ENCODE measurements at places on chromosomes 4 and X.

- DNase-seq: no peak
These were observed 25.9 kb downstream of the SLC25A43 start for GRCh38 chrX:119424999-119425398.

- no peak for DNase-seq
These were observed 173.8 kb downstream of the NSUN7 start for GRCh38 chr4:40923316-40924095.

DNA sequence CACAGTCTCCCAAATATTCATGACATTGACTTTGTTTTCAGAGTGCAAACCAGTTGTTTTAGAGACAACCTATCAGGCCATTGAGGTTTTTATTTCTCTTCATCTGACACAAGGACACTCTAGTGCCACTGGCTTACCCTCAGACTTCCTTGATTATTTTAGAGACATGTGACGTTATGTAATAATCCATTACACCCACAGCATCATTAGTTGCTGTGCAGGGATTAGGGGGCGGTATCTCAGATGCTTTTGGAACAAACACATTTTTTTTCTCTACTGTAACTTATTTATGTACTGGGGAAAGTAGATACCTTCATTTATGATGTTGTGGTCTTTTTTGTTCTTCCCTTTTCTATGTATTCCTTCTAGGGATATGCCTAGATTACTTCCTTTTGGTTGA, 2293.1 kb downstream of the PCDH7 start:
- no peak for DNase-seq

GRCh38 chr4:123477711-123478209, 81.2 kb downstream of the SPRY1 start:
- no peak for DNase-seq

- no peak for DNase-seq
These were observed 104.5 kb upstream of the NAP1L5 start for GRCh38 chr4:88802138-88802537.

GRCh38 chr4:114217150-114217817, 237.8 kb upstream of the ARSJ start:
- DNase-seq: no peak

- DNase-seq: no peak
These were observed 1.2 kb downstream of the TAF1 start for GRCh38 chrX:71367396-71367795.

GRCh38 chrX:149045645-149046210, 459.4 kb downstream of the IDS start:
- DNase-seq: no peak

DNA sequence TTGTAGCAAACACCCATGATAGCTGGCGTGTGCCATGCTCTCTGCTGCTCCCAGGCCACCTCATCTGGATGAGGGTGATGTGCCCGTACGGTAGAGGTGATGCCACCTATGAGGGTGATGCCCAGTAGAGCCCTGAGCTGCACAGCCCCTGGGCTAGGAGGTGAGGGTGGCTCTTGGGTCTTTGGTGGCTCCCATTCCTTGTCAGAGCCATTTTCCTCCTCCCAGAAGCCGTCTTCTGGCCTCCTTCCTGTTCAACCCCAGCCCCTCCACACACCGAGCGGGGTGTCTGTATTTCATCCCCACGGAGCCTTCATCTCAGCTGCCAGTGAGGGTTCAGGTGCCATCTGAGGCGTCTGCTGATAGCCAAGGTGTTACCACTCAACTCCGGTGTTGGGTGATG, 12.0 kb upstream of the TNIP2 start:
- no peak for DNase-seq

DNA sequence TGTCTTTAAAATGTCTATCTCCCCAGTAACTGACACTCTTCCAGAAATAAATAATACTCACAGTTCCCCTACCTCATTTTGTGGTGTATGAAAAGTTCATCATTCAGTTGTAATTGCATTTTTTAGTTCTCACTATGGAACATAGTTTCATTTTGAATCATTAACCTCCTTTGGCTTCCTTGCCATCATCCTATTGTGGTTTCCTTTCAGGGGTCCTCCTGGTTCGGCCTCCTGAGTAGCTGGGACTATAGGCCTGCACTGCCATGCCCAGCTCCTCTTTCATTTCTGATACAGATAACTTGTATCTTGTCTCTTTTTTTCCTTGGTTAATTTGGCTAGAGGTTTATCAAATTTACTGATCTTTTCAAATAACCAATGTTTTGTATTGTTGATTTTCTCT, 23.1 kb upstream of the BLTP1 start:
- DNase-seq: no peak

DNA sequence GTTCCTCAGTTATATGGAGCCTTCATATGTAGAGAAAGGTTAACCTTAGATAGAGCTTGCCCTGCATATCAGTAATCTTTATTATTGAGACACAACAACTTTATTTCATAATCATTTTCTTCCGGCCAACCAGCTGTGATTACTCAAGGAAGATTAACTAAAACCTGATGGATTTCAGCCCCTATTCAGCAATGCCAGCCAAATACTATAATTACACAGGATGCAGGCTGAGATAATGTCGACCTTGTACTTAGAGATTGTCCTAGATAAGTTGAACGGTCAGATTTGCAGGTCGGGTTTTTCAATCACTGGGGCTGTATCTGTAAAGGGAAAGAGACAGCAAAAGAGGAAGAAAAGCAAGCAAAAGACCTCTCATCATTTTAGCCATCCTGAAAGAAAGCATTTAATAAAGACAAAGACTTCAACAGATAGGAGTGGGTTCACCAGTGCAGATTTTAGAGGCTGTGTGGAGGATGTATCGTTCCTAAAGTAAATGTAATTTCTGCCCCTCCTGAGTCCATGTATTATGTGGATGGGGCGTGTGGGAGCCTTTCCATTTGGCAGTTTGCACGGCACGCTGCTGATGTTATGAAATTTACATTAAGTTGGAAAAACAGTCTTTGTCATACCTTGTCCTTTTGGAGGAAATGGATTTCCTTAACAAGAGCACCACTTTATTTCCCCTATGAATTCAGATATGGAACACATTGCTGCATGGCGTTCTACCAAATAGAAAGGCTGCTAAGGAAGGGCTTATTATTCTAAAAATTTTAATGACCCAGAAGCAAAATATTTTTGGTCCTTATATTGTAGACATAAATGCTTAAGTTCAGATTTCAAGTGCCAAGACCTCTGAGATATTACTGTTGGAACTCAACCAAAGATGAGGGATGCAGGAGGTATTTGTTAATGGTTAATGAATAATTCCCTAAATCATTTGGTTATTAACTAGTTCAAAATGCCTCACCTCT, 496.7 kb downstream of the SPRY1 start:
- DNase-seq: no peak

GRCh38 chr4:152935631-152936445, at the start of gene FHDC1:
Gene FHDC1, plus strand, starts transcription at chr4:152936323. Its CDS starts 6,735 bp downstream, at chr4:152943058.
- DNase-seq: no peak

DNA sequence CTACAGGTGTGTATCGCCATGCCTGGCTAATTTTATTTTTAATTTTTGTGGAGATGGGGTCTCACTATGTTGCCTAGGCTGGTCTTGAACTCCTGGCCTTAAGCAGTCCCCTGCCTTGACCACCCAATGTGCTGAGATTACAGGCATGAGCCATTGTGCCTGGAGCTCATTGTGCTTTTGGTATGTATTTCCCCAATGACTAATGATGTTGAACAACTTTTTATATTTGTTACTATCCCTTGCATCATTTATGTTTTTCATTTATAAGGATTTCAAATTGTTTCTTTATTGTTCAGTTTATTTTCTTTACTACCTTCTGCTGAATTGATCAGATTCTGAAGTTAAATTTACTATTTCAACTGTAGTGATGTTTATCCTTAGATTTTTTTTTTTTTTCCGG, 199.7 kb downstream of the CEP135 start:
- DNase-seq: no peak

GRCh38 chr4:91099666-91100065, 972.5 kb downstream of the CCSER1 start:
- no peak for DNase-seq

DNA sequence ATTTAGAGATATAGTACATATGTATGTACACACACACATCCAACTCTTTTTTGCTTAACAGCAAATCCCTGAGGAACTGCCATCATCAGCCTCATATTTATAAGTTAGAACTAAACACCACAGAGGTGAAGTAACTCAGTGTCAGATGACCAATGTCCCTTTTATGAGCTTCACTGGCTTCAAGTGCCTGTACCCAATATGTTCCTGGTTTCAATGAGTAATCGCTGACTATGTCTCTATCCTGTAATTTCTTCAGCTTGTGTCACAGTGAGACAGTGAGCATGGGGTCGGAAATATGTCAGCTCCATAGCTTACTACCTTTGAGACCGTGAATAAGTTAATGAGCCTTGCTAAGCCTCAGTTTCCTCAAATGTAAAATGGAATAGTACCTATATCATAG, 136.2 kb upstream of the RASGEF1B start:
- DNase-seq: no peak

GRCh38 chr4:41839916-41840854, 91.7 kb upstream of the PHOX2B start:
- no peak for DNase-seq

DNA sequence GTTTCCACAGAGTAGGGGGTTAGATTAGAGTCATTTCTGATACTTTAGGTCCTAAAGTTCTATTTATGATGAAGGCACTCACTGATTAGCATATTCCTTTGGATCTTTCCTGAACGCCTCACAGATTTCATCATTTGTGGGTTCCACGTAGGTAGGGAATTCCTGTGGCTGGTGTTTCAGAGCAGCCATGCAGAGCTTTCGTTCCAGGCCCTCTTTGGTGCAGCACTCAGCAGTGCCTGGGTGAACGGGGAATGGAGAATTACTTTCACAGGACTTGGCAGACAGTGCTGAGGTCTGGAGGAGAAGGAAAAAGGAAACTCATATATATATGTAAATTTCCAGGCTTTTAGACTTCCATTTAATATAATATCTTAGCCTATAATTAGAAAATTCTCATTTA, 18.5 kb downstream of the GC start:
- no peak for DNase-seq

- DNase-seq: peak; percentile 71
These were observed 126.1 kb downstream of the NAA11 start for GRCh38 chr4:79199743-79200142.

DNA sequence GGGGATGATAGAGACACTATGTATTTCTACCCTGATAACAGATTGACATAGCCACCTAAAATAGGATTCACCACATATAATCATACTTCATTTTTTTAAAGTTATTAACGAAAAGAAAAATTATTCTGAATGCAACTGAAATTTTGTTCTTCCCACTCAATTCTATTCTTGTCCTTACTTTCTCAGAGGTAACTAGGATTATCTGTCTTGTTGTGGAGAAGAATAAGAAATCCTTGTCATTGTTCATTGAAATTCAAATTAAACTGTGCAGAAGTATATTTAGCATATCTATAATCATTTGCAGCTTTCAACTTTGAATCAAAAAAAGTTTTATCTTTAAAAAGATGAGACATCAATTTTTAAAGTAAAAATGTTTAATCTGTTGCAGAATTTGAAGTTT, 40.4 kb upstream of the PRR27 start:
- no peak for DNase-seq

All from NCI-H1417 treated with DMSO at 0.1 percent for 48 hours (cell line).